ENCODE measurements at places on chromosomes 12 and 14.

GRCh38 chr14:49427117-49427516 lies 159.1 kb downstream of the RPS29 start:
- no peak for DNase-seq

DNA sequence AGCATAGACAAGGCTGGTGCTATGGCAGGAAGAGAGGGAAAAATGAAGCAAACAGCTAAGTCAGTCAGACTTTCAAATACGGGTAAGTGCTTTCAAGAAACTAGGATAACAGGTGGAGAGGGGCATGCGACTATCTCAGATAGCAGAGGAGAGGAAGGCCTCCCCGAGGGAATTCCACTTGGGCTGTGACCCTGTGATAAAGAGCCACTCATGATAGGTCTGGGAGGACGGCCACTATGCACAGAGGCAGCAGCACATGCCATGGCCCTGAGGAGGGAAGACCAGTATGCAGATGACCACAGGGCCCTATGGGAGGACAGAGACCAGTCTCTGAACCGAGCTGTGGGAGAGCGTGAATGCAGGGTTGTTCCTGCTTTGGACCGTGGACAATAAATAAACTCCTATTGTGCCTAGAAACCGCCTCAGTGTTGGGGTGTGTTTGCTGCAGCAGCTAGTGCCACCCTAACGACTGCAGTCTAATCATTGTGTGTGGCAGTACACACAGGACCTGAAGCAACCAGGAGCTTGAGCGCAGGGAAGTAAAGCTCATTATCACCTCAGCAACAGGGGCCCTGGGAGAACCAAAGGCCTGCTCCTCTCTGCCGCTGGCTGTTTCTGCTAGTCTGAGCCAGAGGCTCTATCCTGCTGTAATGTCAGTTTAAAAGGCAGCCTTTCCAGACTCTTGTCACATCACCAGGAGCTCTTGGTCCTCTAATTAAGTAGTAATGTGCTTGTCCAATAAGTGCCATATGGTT lies 119.1 kb downstream of the CACNA1C start:
- DNase-seq, result no peak

GRCh38 chr14:58574623-58575022 lies 63.1 kb upstream of the DACT1 start:
- no peak for DNase-seq

DNA sequence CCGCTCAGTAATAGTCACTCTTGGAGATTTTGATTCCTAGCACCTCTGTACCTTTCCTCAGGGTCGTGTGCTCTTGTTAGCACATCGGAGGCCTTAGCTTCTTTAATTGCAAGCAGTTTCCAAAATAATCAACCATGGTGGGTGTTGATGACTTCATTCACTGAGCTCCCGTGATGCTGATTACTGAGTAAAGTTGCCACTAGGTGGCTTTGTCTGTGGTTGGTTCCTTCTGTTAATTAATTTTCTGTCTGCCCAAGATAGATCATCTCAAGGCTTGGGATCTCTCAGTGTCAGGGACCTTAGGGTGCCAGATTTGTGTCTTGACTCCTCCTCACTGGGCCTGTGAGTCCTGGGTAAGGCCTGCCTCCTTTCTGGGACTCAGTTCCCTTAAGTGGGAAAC lies 54.3 kb downstream of the PTPN11 start:
- DNase-seq, result no peak

DNA sequence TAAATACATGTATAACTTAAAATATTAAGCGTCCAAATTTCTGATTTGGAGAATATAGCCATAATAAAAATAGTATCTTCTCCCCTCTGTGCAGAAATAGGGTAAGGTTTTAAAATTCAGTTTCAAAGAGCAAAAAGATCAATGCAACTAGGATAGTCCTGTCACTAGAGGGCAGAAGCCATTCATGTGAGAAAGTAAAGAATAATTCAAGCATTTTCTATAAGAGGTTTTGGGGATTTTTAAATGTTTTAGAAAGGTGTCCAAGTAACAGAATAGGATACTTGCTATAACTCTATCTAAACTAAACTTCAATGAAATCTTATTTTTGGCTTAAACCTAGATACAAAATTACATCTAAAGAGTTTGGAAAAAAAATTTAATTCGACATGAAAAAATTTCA lies 50.3 kb downstream of the ADAMTS20 start:
- no peak for DNase-seq

- DNase-seq, result no peak
Observed at GRCh38 chr14:71932229-71932981, at the start of gene RGS6. Gene RGS6, plus strand, starts transcription at chr14:71932429.

GRCh38 chr12:59744564-59744963 lies 148.7 kb downstream of the SLC16A7 start:
- no peak for DNase-seq

- DNase-seq, result no peak
Observed at GRCh38 chr14:95695913-95696312, 9.7 kb downstream of the TCL1B start.

DNA sequence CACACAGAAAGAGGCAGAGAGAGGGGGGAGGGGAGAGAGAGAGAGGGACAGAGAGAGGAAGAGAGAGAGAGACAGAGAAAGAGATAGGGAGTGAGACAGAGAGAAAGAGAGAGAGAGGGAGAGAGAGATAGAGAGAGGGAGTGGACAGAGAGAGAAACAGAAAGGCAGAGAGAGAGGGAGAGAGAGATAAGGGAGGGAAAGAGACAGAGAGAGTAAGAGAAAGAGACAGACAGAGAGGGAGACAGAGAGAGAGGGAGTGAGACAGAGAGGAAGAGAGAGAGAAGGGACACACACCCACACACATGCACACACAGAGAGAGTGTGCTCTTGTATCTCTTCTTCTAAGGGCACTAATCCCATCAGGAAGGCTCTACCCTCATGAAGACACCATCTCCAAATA lies 103.2 kb upstream of the ESRRB start:
- DNase-seq, result no peak

DNA sequence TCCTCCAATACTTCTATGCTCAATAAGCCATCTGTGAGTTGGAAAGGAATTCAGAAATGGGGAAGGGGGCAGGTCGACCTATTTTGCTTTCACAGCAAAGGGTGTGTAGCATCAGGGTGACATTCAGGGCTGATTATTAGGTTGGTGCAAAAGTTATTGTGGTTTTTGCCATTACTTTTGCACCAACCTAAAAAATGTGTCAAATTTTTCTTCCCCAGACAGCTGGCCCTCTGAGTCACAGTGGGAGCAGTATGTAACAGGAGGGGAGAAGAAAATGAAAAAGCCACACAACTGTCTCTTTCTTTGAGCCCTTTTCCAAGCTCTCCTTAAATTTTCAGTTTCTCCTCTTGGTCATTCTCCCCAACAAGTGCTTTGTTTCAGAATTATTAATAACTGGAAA lies 47.1 kb upstream of the GZMB start:
- DNase-seq, result no peak

DNA sequence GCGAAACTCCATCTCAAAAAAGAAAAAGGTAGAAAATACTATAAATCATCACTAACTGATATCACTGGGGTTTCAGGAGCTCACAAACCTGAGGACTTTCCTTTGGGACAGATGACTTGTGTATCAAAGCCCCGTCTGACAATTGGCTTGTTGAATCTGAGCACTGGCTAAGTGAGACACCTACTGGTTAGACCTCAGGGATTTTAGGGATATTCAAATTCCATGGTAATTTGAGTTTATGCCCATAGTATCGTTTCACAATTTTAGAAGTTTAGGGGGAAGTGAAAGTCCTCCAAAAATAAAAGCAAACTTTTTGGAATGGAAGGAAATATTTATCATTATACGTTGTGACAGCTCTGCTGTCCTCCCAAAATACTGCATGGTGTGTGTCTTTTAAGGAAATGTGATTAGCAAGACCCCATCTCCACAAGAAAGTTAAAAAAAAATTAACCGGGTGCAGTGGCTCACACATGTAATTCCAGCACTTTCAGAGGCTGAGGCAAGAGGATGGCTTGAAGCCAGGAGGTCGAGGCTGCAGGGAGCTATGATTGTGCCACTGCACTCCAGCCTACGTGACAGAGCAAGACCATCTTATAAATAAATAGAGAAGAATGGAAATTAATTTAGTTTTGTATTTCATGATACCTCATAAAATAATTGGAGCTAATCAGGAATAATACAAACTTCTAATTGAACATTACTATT lies 49.2 kb downstream of the FBXL14 start:
- DNase-seq, result no peak

DNA sequence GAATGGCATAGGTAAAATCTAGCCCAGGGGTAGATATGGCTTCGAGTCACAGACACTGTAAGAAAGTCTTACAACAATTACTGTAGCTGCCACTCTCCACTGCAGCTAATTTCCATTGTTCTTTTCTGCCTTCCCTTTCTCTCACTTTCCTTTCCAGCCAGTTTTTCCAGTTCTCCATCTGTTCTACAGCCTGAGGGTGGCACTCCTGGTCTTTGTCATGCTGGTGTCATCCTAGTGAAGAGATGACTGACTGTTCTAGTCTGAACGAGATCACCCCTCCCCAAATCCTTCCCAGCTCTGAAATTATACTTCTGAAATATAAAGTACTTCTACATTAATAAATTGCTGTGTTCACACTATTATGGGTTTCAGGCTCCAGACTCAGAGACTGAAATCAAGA lies 74.2 kb upstream of the CSRP2 start:
- DNase-seq, result no peak

GRCh38 chr12:13071305-13072280 lies 27.4 kb downstream of the FAM234B start:
- DNase-seq, result no peak

DNA sequence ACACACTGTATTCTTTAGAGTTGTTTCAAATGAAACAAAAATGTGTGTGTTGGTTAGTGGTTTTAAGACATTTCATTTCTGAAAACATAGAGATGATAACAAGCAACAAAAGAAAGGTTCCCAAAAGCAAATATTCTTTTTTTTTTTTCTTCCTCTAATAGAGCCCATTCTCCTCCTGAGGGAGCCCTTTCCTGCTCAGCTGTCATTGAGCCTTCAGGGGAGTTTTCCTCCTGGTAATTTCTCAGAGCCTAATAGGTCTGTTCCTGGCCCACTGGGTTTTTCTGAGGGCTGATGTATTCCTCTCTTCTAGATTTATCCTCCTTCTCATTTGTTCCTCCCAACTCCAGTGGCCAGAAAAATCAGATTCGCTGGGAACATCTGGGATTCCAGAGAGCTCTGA lies 654.5 kb downstream of the NOVA1 start:
- no peak for DNase-seq

GRCh38 chr12:107925125-107925524 lies 150.6 kb downstream of the ASCL4 start:
- no peak for DNase-seq

DNA sequence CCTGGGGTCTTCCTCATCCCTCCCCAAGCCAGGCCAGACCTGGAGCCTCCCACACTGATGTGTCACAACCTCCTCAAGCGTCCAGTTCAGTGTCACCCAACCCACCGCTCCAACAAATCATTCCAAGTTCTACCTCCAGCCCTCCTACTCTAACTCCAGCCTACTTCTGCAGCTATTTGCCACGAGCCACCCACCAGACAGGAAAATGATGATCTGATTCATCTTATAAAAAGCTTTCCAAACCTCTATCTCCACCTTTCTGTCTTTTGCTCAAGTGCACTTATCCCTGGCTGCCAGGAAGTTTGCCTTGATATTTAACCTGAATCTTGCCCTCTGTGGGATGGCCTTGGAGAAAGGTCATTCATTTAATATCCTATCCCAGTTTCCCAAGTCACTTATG lies 30.2 kb downstream of the SMUG1 start:
- DNase-seq, result no peak

DNA sequence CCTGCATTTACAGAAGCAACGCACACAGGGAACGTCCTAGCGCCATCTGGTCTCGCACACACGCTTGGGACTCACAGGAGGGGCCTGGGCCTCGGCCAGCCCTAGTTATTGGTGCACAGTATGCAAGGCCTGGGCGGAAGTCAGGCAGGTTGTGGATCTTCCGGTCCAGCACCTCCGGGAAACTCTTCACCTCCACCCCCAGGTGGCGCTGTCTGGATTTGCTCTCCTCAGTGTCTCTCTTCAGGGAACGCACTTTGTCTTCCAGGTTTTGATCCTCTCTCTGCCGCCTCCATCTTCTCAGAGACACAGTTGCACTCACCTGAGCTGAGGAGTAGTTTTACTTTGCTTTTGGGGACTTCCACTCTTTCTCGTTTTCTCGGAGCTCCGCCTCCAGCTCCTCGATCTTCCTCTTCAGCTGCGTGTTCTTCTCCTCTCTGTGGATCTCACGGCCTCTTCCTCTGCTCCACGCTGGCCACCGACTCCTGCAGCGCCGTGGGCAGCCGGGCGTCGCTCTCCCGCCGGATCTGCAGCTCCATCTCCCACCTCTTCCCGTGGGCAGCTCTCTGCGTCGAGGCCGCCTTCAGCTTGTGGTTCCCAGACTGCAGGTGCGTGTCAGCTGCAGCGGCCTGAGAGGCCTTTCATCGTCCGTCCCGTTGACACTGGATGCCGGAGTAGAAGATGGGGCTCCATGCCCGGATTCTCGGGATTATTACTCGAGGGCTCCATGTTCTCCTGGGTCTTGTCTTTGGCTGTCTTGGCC lies 933.8 kb downstream of the TMEM121 start:
- peak; percentile 24 for DNase-seq

DNA sequence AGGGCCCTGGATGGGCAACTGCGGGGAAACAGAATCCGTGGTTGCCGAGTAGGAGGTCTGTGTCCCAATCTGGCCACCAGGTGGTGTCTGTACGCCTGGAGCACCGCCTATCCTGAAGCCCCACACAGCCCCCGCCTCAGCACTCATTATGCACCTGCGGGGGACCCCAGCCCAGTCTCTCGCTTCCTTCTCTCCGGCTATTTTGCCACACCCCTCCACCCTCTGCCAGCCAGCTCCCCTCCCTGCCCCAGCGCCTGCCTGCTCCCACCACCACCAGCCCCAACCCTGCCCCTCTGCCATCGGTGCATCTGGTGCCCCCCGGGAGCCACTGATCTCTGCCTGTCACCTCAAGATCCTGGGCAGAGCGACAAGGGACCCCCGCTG lies 2.2 kb upstream of the NXPH4 start:
- DNase-seq, result peak; percentile 39

DNA sequence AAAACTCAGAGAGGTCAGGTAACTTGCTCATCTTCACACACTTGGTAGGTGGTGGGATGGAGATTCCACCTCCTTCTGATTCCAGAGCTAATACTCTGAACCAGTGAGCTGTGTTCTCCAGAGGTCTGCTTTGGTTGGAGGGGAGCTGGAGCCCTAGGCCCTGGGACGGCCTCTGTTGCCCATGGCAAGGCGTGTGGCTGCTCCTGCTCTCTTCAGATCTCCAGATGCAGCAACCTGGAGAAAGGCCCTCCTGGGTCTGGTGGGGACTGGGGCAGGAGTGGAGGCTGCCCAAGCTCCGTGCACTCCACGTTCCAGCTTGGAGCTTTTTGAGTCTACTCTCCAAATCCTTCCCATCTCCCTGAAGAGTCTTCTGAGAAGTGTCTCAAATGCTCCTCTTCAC lies 10.7 kb downstream of the CCND2 start:
- DNase-seq, result no peak

- DNase-seq, result no peak
Observed at GRCh38 chr12:107568718-107569117, 116.9 kb upstream of the PWP1 start.

- no peak for DNase-seq
Observed at GRCh38 chr14:85532374-85533022, 2.6 kb downstream of the FLRT2 start.

- no peak for DNase-seq
Observed at GRCh38 chr14:63863004-63863403, 10.2 kb downstream of the SYNE2 start.

Data from stimulated activated CD8-positive, alpha-beta memory T cell treated with anti-CD3 and anti-CD28 coated beads, Interleukin-12 subunit alpha, Interleukin-12 subunit beta, amount 100 ng/mL, for 4 hours (primary cell).